ENCODE measurements at places on chromosomes 1 and 21. TPM values are rescaled to one million over a fixed set of nuclear protein-coding genes. Genes with fewer than 3 reads are reported as not detected.

The FCRL3 gene
- not detected for total RNA-seq

The FCRL4 gene
- total RNA-seq: not detected

The TFF3 gene
- 5.0 TPM for total RNA-seq

The ADGRL4 gene
- total RNA-seq: 15.1 TPM

The FNDC5 gene
- 68.3 TPM for total RNA-seq

The LINGO4 gene
- 0.33 TPM for total RNA-seq

The AXDND1 gene
- not detected for total RNA-seq

The KLHL20 gene
- total RNA-seq: 20.9 TPM

The CRYAA gene
- not detected for total RNA-seq

The STYXL2 gene
- 148 TPM for total RNA-seq

The SMG5 gene
- 72.8 TPM for total RNA-seq
